ENCODE measurements at places on chromosomes 11 and 22.

- DNase-seq: no peak
Measured at GRCh38 chr22:50694099-50694605, 21.5 kb downstream of the SHANK3 start.

DNA sequence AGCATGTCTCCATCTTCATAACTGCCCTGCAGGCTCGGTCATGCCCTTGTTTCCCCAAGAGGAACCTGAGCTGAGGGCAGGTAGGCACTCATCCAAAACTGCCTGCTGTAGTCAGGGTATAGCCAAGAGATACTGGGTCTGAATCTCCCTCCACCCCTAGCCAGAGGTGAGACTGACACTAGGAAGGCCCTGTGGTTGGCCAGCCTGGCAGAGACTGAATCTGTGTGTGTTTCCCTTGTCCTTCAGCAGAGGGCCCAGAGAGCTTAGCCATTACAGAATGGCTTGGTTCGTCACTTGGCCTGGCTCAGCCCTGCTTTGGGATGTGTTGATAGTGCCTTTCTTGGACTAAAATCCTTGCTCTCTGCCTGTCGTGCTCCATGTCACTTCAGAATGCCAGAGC lies 79.3 kb upstream of the SUSD2 start:
- no peak for DNase-seq

DNA sequence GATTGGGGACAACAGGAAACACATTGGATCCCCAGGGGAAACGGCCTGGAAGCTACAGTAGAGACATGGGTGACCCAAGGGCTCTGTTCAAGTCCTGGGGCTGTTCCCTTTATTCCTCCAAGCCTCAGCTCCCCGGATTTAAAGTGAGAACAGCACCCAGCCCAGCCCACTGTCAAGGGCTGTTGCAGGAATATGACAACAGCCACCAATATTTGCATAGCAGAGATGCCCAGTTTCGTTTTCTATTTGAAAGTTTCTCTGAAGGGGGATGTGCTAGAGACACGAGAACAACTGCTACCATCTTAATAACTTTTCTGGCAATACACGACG lies 81.1 kb upstream of the WNT7B start:
- peak; percentile 40 for DNase-seq

DNA sequence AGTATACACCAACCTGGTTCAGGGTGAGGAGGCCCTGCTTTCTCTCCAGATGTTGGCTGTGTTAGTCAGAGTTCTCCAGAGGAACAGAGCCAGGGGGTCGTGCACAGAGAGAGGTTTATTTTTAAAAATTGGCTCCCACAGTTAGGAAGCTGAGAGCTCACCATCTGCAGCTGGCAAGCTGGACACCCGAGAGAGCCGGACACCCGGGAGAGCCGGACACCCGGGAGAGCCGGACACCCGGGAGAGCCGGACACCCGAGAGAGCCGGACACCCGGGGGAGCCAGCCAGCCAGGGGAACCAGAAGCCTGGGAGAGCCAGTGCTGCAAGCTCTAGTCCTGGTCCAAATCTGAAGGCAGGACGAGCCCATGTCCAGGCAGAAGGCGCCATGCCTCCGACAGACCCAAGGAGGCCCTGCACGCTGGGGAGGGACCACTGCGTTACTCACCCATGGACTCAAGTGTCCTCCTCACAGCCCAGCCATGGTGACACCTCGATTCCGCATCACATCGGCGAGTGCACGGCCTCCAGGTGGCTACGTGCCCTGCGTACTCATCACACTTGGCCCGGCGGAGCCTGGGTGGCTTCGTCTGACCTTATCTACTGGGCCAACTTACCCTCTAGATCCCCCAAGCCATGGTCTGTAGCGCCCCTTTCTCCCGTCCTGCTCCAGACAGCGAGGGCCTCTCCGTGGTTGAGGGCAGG lies 99.0 kb downstream of the BRD1 start:
- DNase-seq: no peak

DNA sequence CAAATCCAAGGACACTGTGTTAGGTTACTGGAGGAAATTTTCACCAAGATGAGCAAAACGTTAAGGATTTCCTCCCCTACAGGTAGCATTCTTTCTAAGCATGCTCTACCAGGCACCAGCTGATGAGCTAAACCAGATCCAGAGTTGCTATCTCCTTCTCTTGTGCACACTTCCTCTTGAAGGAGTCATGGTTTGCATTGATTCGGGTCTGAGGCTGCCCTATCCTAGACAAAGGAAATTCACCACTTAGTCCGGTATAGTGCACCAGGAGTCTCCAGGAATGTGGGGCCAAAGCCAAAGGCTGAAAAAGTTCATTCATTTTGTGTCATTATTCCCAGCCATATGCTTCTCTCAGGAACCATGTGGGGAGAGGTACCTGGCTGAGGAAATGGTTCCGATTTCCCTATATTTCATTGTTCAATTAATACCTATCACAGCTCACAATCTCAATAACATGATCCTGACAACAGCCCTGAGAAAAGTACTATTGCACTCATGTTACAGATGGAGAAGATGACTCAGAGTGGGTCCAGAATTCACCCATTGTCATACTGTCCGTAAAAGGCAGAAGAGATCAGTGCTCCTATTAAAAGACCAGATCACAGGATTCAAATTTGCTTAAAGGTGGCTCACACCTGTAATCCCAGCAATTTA lies 39.1 kb downstream of the SLC35F2 start:
- no peak for DNase-seq

GRCh38 chr11:11842421-11843008 lies 743 bp downstream of the USP47 start:
- DNase-seq: peak; percentile 62

Data from CD4-positive, alpha-beta T cell treated with Interleukin-6 for 4 hours (primary cell).